ENCODE measurements at places on chromosomes 11 and 22.

GRCh38 chr11:81946831-81947230, 786.8 kb downstream of the FAM181B start:
- no peaks in the 10 kb centered on the region for H3K36me3 ChIP-seq
- no peak overlapping the region for H3K27ac ChIP-seq
- no peak for DNase-seq

GRCh38 chr11:1691878-1692707, 4.9 kb upstream of the KRTAP5-6 start:
- peaks cover 15% of the 10 kb centered on the region for H3K27me3 ChIP-seq
- DNase-seq: no peak
- peaks cover 26% of the 10 kb centered on the region for H3K4me1 ChIP-seq
- no peaks in the 10 kb centered on the region for H3K36me3 ChIP-seq

DNA sequence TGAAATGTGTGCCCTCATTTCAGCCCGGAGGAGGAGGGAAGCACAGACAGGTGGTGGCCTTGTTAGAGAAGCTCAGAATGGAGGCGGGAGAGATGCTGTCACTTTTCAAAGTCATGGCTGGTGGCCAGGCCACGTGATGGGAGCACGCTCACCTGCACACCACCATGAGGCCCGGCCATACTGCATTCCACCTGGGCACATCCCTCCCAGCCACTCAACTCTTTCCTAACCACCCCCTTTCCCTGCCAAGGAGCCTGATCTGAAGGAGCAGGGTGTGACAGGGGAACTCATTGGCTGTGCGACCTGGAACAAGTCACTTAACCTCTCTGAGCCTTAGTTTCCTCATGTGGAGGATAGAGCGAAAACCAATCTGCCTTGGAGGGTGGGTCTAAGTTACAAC, 364.5 kb downstream of the CTTN start:
- no peak overlapping the region for H3K4me3 ChIP-seq
- H3K36me3 ChIP-seq: no peaks in the 10 kb centered on the region
- no peaks in the 10 kb centered on the region for H3K27me3 ChIP-seq
- no peak overlapping the region for H3K27ac ChIP-seq
- H3K4me1 ChIP-seq: no peaks in the 10 kb centered on the region

- H3K4me3 ChIP-seq: no peak overlapping the region
- H3K27me3 ChIP-seq: no peaks in the 10 kb centered on the region
- no peaks in the 10 kb centered on the region for H3K4me1 ChIP-seq
Observed at GRCh38 chr11:74543991-74544390, 48.4 kb upstream of the POLD3 start.

GRCh38 chr11:79352349-79352703, 88.5 kb downstream of the TENM4 start:
- peaks cover 2% of the 10 kb centered on the region for H3K4me1 ChIP-seq
- DNase-seq: no peak
- no peak overlapping the region for H3K4me3 ChIP-seq

GRCh38 chr11:48167380-48167779, 49.2 kb upstream of the OR4B1 start:
- H3K27me3 ChIP-seq: no peaks in the 10 kb centered on the region
- peaks cover 32% of the 10 kb centered on the region for H3K36me3 ChIP-seq
- H3K4me3 ChIP-seq: no peak overlapping the region
- no peak overlapping the region for H3K27ac ChIP-seq

DNA sequence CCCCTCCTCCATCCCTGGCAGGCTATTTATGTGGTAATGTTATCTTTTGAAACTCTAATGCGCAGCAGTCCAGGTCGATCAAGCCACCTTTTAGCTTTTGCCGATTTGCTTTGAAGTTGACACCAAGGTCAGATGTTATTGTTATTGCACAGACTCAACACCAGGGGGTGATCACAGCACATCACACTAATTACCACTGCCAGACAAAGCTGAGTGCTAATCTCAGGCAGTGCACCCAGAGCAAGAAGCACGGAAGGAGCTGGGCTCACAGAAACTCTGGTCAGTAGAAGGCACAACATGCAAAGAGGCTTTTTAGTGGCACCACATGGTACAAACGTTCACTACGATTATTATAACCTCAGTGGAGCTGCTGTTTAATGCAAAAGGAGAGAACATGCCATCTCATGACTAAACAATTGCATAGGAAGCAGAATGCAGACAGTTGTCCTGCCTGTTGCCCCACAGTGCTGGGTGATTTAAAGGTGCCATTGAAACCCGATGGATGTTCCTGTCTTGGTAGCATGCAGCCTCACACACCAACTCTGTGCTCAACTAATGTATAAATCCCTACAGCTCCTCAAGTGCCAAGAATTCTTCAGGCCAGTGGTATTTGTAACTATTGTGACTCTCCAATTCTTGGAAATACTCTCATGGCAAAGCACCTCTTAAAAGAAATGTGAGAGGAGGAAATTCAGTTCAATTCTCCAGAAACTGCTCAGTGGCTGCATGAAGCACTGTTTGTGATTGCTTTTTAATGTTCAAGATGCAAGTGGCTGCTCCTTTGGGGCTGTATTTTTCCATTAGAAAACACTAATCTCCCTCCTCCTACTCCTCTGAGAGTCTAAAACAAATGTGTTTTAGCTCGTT, 353.9 kb upstream of the DDI1 start:
- H3K4me1 ChIP-seq: peaks cover 20% of the 10 kb centered on the region
- H3K27ac ChIP-seq: peak overlapping the region; percentile 49
- peaks cover 15% of the 10 kb centered on the region for H3K36me3 ChIP-seq
- no peaks in the 10 kb centered on the region for H3K27me3 ChIP-seq

- DNase-seq: no peak
- H3K4me3 ChIP-seq: no peak overlapping the region
- peaks cover 13% of the 10 kb centered on the region for H3K4me1 ChIP-seq
- H3K27me3 ChIP-seq: peaks cover 18% of the 10 kb centered on the region
Observed at GRCh38 chr22:42408810-42409529, 23.2 kb downstream of the NFAM1 start.

DNA sequence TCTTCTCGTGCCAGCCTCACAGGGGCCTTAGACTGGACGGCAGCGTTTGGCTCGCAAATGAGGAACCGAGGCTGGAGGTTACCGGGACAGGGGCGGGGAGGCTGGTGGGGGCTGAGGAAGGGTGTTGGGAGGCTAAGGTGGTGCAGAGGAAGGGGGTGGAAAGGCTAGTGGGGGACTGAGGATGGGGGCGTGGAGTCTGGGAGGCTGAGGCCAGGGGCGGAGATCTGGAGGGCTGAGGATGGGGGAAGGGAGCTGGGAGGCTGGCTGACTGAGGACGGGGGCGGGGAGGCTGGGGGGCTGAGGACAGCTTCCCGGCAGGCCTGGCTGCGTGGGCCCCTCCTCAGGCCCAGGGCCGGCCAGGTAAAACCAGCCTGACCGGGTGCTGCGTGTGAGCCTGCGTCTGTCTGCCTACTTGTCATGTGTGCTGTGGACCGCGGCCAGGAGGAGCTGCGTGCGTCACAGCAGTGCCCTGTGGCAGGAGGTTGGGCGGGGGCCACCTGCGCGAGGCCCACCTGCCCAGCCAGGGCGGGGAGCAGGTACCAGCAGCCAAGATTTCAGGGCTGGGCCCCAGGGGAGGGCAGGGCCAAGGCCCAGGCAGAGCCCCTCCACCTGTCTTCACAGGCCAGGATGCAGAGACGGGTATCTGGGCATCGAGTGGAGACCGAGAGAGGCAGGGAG, 9.4 kb upstream of the PIM3 start:
- no peak overlapping the region for H3K4me3 ChIP-seq
- peaks cover 49% of the 10 kb centered on the region for H3K4me1 ChIP-seq
- no peaks in the 10 kb centered on the region for H3K27me3 ChIP-seq
- peak; percentile 60 for DNase-seq

- no peak overlapping the region for H3K27ac ChIP-seq
- H3K4me1 ChIP-seq: peaks cover 38% of the 10 kb centered on the region
- no peaks in the 10 kb centered on the region for H3K27me3 ChIP-seq
- no peak overlapping the region for H3K4me3 ChIP-seq
Observed at GRCh38 chr11:65885231-65885630, 3.0 kb downstream of the FIBP start.

DNA sequence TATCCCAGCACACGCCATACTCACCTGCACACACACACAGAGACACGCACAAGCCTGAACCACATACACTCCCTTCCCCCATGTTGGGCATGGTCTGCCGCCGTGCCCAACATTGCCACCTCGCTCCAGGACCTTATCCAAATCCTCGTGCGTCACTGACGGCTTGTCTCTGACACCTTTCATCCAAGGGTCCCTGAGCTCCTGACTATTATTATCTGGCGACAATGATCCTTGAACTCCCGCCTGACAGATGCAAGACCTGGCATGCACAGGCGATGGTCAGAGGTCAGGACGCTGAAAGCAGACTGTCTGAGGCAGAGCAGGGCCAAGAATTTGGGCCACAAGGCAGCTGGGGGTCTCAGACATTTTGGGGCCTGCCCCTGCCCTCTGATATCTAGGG, 4.2 kb downstream of the MB start:
- no peak for DNase-seq
- H3K4me1 ChIP-seq: no peaks in the 10 kb centered on the region
- no peak overlapping the region for H3K4me3 ChIP-seq
- H3K27me3 ChIP-seq: no peaks in the 10 kb centered on the region

GRCh38 chr11:2801711-2802388, 83.7 kb downstream of the CDKN1C start:
- no peaks in the 10 kb centered on the region for H3K27me3 ChIP-seq
- H3K36me3 ChIP-seq: no peaks in the 10 kb centered on the region
- peak; percentile 36 for DNase-seq
- no peak overlapping the region for H3K4me3 ChIP-seq
- H3K4me1 ChIP-seq: peaks cover 35% of the 10 kb centered on the region

- no peak for DNase-seq
- H3K4me1 ChIP-seq: peaks cover 5% of the 10 kb centered on the region
- H3K27ac ChIP-seq: no peak overlapping the region
- peaks cover 76% of the 10 kb centered on the region for H3K27me3 ChIP-seq
- no peak overlapping the region for H3K4me3 ChIP-seq
Observed at GRCh38 chr11:132037956-132038355, 667.5 kb downstream of the NTM start.

GRCh38 chr22:34943830-34944229, 122.1 kb upstream of the ISX start:
- H3K27me3 ChIP-seq: no peaks in the 10 kb centered on the region
- DNase-seq: no peak
- H3K36me3 ChIP-seq: no peaks in the 10 kb centered on the region
- H3K27ac ChIP-seq: no peak overlapping the region
- H3K4me1 ChIP-seq: no peaks in the 10 kb centered on the region
- no peak overlapping the region for H3K4me3 ChIP-seq

- no peak overlapping the region for H3K4me3 ChIP-seq
- H3K36me3 ChIP-seq: peaks cover 21% of the 10 kb centered on the region
- H3K27me3 ChIP-seq: no peaks in the 10 kb centered on the region
- H3K27ac ChIP-seq: peak overlapping the region; percentile 69
Observed at GRCh38 chr11:126338346-126339055, 17.0 kb upstream of the ST3GAL4 start.

DNA sequence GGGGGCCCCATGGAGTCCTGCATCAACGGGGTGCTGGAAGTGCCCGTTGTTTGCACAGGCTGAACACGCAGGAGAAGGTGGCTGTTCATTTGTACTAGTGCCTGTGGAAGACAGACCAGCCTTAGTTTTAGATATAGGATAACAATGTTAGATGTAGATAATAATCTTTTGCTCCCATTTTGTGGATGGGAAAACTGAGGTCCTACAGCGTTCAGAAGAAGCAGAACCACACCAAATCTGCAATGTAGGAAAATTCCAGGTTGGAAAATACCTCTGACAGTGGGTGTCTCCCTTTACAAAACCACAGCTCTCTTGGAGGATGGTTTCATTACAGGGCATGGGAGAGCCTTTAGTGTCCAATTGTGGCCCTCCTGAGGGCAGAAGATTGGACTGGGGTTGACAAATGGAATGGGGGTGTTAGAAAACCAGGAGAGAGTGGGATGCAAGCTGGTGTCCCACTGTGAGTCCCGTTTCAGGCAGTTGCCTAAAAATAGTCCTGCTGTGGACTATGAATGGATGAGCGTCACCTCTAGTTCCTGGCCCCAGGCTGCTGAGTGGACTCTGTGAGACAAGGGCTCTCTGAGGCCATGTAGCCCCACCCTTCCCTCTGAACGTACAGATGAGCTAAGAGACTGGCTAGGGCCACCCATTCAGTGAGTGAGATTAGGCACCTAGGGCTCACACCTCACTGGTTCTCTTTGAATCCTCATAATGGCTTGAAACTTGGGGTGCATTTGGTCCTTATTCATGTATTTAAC, 508.8 kb downstream of the MN1 start:
- H3K4me3 ChIP-seq: no peak overlapping the region
- no peak for DNase-seq
- peaks cover 10% of the 10 kb centered on the region for H3K27me3 ChIP-seq
- no peak overlapping the region for H3K27ac ChIP-seq
- no peaks in the 10 kb centered on the region for H3K36me3 ChIP-seq
- H3K4me1 ChIP-seq: peaks cover 22% of the 10 kb centered on the region

GRCh38 chr22:49351761-49352227, 475.9 kb downstream of the BRD1 start:
- peaks cover 17% of the 10 kb centered on the region for H3K4me1 ChIP-seq
- H3K36me3 ChIP-seq: no peaks in the 10 kb centered on the region
- H3K27ac ChIP-seq: no peak overlapping the region
- peaks cover 7% of the 10 kb centered on the region for H3K27me3 ChIP-seq
- peak; percentile 33 for DNase-seq

DNA sequence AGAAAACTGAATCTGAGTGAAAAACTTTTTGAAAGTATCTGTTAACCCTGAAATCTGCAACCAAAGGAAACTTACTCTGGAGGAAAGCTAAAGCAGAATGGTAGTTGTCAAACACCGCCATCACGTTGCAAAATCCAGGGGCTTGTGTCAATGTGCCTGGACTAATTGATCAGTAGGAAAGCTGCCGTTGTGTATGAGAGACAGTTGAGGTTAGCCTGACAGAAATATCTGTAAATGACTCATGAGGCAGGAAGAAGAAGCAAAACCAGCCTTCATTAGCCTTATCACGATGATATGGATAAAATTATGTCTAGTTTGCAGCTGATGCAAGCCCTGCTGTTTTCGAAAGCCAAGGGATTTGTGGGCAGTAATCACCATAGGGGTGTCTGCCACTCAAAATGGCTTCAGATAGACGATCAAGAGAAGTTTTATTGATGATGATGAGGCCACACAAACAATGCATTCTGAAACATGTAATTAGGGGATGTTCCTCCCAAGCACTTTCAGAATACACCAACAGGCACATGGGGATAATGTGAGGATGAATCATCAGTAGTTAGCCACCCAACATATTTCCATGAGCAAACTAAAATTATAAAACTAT, 8.9 kb downstream of the SCGB1A1 start:
- peaks cover 69% of the 10 kb centered on the region for H3K4me1 ChIP-seq
- H3K4me3 ChIP-seq: no peak overlapping the region

DNA sequence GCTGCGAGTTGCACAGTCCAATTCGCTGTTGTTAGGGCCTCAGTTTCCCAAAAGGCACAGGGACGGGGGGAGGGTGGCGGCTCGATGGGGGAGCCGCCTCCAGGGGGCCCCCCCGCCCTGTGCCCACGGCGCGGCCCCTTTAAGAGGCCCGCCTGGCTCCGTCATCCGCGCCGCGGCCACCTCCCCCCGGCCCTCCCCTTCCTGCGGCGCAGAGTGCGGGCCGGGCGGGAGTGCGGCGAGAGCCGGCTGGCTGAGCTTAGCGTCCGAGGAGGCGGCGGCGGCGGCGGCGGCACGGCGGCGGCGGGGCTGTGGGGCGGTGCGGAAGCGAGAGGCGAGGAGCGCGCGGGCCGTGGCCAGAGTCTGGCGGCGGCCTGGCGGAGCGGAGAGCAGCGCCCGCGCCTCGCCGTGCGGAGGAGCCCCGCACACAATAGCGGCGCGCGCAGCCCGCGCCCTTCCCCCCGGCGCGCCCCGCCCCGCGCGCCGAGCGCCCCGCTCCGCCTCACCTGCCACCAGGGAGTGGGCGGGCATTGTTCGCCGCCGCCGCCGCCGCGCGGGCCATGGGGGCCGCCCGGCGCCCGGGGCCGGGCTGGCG, at the start of gene BCR:
Gene BCR (plus strand): TSS at position 209 of the 592 bp plus-strand sequence. CDS start 452 bp downstream, outside the sequence.
- H3K4me3 ChIP-seq: peak within 1 kb of the TSS; percentile 79
- H3K27ac ChIP-seq: no peak within 1 kb of the TSS
- H3K27me3 ChIP-seq: no peaks in the 10 kb centered on the region
- peak; percentile 56 for DNase-seq
- H3K36me3 ChIP-seq: peaks cover 16% of the 10 kb centered on the region
